Cardiac fibroblast (primary cell): ENCODE measurements at places on chromosomes 4 and X.

GRCh38 chr4:87108142-87108546, 112.3 kb downstream of the KLHL8 start:
- peak; percentile 84 for DNase-seq

GRCh38 chrX:149458586-149458985, 46.5 kb downstream of the IDS start:
- DNase-seq = no peak

- no peak for DNase-seq
Measured at GRCh38 chr4:78528327-78528726, 23.2 kb upstream of the ANXA3 start.

GRCh38 chr4:143337600-143338287, 1.1 kb downstream of the GAB1 start:
- peak; percentile 63 for DNase-seq

- DNase-seq = peak; percentile 43
Measured at GRCh38 chrX:79259073-79259689, 108.0 kb downstream of the ITM2A start.

DNA sequence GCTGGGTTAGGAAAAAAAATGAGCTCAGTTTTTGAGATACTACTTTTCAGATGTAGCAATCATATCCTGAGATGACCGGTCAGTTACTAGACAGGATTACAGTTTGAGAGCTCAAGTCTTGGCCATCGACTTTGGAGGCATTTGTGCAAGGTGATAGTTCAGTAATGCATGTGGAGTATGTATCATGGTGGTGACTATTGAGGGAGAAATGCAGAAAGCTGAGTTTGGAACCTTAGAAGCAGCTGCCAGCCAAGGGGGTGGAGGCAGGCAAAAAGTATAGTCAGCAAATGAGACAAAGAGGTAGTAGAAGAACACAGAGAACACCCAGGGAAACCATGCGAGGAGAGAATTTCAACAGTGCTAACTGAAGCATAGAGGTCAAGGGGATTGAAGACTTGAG, 48.7 kb upstream of the SLC4A4 start:
- peak; percentile 8 for DNase-seq
